H1 (cell line): ENCODE measurements at places on chromosomes 3 and 15. TPM values are rescaled to one million over a fixed set of nuclear protein-coding genes. Genes with fewer than 3 reads are reported as not detected.

- no peaks in the 10 kb centered on the region for H3K36me3 ChIP-seq
- H3K4me1 ChIP-seq, result no peaks in the 10 kb centered on the region
- no peak overlapping the region for H3K27ac ChIP-seq
- no peak overlapping the region for H3K4me3 ChIP-seq
These were observed 363.2 kb downstream of the NAALADL2 start for GRCh38 chr3:175222356-175222755.

GRCh38 chr3:196501316-196502044 lies 2.1 kb downstream of the RNF168 start:
- H3K36me3 ChIP-seq, result no peaks in the 10 kb centered on the region
- no peak for DNase-seq
- H3K27ac ChIP-seq, result no peak overlapping the region
- H3K4me1 ChIP-seq, result no peaks in the 10 kb centered on the region; the same call in 1 of the 2 replicates
- peak overlapping the region; percentile 99 for H3K4me3 ChIP-seq
- H3K27me3 ChIP-seq, result no peaks in the 10 kb centered on the region

- H3K27me3 ChIP-seq, result no peaks in the 10 kb centered on the region
- H3K36me3 ChIP-seq, result no peaks in the 10 kb centered on the region
- no peak overlapping the region for H3K27ac ChIP-seq
- DNase-seq, result no peak
- H3K4me1 ChIP-seq, result no peaks in the 10 kb centered on the region
- no peak overlapping the region for H3K4me3 ChIP-seq
These were observed 22.8 kb downstream of the EMC7 start for GRCh38 chr15:34078900-34079299.

- H3K27ac ChIP-seq, result no peak overlapping the region
- H3K27me3 ChIP-seq, result no peaks in the 10 kb centered on the region
- H3K4me1 ChIP-seq, result no peaks in the 10 kb centered on the region
- H3K36me3 ChIP-seq, result no peaks in the 10 kb centered on the region
- H3K4me3 ChIP-seq, result no peak overlapping the region
- no peak for DNase-seq
These were observed 67.5 kb downstream of the TFG start for GRCh38 chr3:100776746-100777145.

Gene OXSR1
- 16.9 and 25.1 TPM in 2 replicates for polyA plus RNA-seq

Gene HAPLN3
- 79.7 and 115 TPM in 2 replicates for polyA plus RNA-seq
